ENCODE measurements at places on chromosomes 7 and 10.

DNA sequence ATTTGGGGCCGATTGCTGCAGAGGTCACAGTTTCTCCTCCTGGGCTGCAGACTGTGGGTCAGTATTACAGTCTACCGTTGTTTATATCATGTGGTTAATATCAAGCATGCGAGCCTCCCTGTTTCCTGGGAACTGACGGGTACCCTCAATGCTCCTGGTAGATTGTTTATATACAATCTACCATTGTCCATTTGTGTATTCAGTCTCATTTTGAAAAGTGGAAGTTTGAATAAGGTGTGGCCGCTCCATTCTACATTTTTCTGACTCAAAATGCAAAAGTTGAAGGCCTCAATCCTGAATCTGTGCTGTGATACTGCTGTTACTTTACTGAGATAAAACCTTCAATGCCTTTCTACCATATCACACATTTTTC lies 107.9 kb downstream of the ACTR3B start:
- no peak for DNase-seq

- DNase-seq = no peak
These were observed 4.3 kb upstream of the GDI2 start for GRCh38 chr10:5817322-5818047.

DNA sequence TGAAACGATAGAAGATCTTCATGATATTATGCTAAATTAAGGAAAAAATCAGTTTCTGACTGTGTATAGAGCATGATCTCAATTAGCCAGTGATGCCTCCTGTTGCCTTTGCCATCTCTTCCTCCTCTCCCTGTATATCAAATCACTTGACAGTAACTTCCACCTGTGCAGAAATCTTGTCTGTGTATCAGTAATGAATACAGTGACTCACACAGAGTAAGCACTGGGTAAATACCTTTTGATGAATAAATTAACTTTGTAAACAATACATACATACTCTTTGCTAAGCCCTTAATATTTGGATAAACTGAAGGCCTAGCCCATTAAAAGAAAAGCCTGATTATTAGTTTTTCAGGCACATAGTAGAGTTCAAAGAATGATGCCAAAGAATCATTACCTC lies 610.6 kb upstream of the NRP1 start:
- DNase-seq = no peak

GRCh38 chr10:3424111-3424851 lies 251.7 kb upstream of the PITRM1 start:
- no peak for DNase-seq

Data from AG08395 (cell line).